NCI-H345 (cell line): ENCODE measurements at places on chromosomes 5 and 9.

- DNase-seq, result no peak
Observed at GRCh38 chr5:149304195-149305078, 32.8 kb downstream of the AFAP1L1 start.

- no peak for DNase-seq
Observed at GRCh38 chr9:72827950-72828731, 124.7 kb downstream of the ALDH1A1 start.

DNA sequence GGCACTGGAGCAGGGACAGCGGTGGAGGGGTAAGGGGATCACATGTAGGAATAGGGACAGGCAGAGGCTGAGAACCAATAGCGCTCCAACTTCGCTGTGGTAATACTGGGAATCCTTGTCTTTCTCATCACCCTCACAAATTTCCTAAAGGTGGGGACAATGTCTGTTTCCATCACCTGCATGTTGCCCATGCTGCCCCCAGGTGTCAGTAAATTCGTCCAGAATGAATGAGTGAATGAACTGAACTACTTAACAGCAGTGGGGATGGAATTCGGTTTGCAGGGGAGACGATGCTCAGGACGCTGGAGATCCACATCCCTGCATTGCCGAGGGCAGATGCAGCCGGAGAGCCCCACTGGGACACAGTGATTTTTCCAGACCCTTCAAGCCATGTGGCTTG lies 129.9 kb downstream of the PDZD2 start:
- no peak for DNase-seq

DNA sequence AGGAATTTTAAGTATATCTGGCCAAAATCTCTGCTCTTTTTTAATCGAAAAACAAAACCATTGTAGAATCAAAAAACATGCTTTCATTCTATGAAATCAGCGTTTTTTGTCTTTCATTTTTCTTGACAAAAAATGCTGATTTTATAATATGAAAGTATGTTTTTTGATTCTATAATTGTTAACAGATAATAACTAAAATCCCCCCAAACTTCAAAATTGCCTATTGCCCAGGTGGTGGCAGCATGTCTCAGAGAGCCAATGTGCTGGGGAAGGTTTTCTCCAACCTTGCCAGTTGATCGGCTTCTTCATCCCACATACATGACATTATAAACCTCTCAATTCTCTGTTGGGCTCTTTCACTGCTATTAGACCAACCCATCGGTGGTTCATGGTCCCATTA lies 5.1 kb upstream of the SMIM15 start:
- no peak for DNase-seq

GRCh38 chr9:92608241-92608908 lies 61.6 kb downstream of the IPPK start:
- DNase-seq, result no peak

GRCh38 chr9:120726484-120726883 lies 12.2 kb upstream of the MEGF9 start:
- no peak for DNase-seq

DNA sequence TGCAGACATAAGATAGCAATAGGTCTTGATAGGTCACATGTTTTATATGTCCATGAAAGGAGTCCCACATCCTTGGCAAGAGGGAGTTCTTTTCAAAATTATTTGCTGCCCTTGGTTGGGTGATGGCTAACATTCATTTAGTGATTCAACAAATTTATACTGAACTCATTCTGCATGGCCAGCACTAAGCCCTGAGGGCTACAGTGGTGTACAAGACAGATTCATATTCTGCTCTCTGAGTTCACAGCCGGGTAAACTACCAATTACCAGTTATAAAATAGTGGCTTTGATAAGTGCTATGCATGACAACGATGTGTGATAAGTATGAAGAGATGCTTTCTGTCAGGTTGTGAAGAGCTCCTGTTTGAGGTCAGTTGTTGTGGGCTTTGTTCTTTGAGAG lies 340.0 kb downstream of the GABRG2 start:
- no peak for DNase-seq
